Muscle of leg (tissue), 16 donors: ENCODE measurements at places on chromosomes 11 and 22. TPM values are rescaled to one million over a fixed set of nuclear protein-coding genes. Genes with fewer than 3 reads are reported as not detected.

- H3K27ac ChIP-seq = no peak overlapping the region
- H3K4me3 ChIP-seq = no peak overlapping the region
- peak; percentile 29 for DNase-seq
- H3K4me1 ChIP-seq = peaks cover 2% of the 10 kb centered on the region
- H3K36me3 ChIP-seq = no peaks in the 10 kb centered on the region
Measured at GRCh38 chr11:101482556-101483124, 101.2 kb downstream of the TRPC6 start.

DNA sequence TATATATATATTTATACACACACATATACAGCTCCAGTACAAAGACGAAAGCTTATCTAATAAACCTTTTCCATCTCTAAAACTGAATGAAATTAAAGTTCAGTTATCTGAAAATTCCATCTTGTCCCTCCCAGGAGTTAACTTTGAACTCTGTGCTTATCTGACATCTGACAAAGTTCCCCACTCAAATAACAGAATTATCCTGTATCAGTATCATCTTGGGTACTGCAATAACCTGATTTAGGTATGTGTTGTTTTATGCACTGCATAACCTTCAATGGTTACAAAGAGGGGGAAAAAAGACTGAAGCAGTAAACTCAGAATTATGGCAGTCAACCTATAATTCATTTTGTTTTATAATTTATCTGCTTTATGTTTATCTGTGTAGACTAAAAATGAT lies 96.6 kb downstream of the SGSM3 start:
- no peak overlapping the region for H3K4me3 ChIP-seq
- H3K36me3 ChIP-seq = peaks cover 5% of the 10 kb centered on the region
- H3K27me3 ChIP-seq = no peaks in the 10 kb centered on the region
- H3K27ac ChIP-seq = no peak overlapping the region
- no peak for DNase-seq
- H3K4me1 ChIP-seq = peaks cover 2% of the 10 kb centered on the region

GRCh38 chr11:746289-747157 lies 741 bp upstream of the TALDO1 start:
- peaks cover 17% of the 10 kb centered on the region for H3K4me1 ChIP-seq
- no peak for DNase-seq
- H3K27ac ChIP-seq = no peak overlapping the region
- no peaks in the 10 kb centered on the region for H3K27me3 ChIP-seq
- H3K4me3 ChIP-seq = peak overlapping the region; percentile 66

- no peaks in the 10 kb centered on the region for H3K4me1 ChIP-seq
- H3K27ac ChIP-seq = no peak overlapping the region
Measured at GRCh38 chr11:91091563-91091962, 868.7 kb upstream of the CHORDC1 start.

GRCh38 chr11:46367244-46367915 lies 14.1 kb upstream of the MDK start:
- peak; percentile 92 for DNase-seq
- no peaks in the 10 kb centered on the region for H3K27me3 ChIP-seq
- H3K36me3 ChIP-seq = peaks cover 47% of the 10 kb centered on the region
- peaks cover 72% of the 10 kb centered on the region for H3K4me1 ChIP-seq

- H3K4me1 ChIP-seq = no peaks in the 10 kb centered on the region
- no peaks in the 10 kb centered on the region for H3K36me3 ChIP-seq
- no peak overlapping the region for H3K4me3 ChIP-seq
- H3K27ac ChIP-seq = no peak overlapping the region
Measured at GRCh38 chr11:115256397-115257197, 247.6 kb downstream of the CADM1 start.

Gene OR8A1
- total RNA-seq = 0.22 TPM

Gene ALDH3B1
- total RNA-seq = 5.4 TPM

Gene NUP50
- total RNA-seq = 20.1 TPM

Gene PIWIL4
- total RNA-seq = 3.0 TPM

Gene CRYBB1
- total RNA-seq = 1.2 TPM
